ENCODE measurements at places on chromosomes 6 and 20.

- DNase-seq: no peak
Measured at GRCh38 chr6:126682440-126682839, 342.5 kb downstream of the CENPW start.

GRCh38 chr20:44772636-44773035 is 27.0 kb downstream of the KCNK15 start:
- no peak for DNase-seq

DNA sequence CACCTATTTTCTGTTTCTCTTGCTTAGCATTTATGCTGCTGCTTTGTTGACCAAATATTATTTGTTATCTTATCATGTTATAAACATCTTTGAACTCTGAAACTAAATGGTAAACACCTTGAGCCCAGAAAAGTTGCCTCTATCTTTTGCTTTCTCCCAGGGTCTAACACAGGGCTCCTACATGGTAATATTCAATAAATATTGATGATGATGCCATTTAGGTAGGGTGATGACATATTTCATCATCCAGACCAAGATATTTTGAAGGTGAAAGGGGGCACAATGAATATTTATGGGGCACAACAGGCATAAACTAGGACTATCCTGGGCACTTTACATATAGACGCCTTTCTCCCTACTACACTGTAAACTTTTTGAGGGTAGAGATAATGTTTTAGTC is 11.6 kb upstream of the ENPP4 start:
- no peak for DNase-seq

DNA sequence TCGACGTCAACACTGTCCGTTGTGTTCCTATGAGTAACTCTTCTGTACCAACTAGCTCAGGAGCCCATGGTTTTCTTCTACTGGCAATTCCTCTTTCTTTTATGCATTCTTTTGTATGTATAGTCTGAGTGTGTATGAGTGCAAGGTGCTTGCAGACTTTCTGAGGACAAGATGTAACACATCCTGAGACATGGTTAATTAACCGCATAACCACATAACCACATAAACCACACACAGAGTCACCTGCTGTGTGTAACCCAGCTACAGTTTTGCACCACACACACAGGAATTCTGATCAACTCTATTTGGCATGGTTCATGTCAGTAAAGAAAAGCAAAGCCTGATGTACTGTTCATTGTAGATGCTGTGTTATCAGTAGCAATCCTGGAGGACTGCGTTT is 98.6 kb downstream of the DACT2 start:
- peak; percentile 22 for DNase-seq

DNA sequence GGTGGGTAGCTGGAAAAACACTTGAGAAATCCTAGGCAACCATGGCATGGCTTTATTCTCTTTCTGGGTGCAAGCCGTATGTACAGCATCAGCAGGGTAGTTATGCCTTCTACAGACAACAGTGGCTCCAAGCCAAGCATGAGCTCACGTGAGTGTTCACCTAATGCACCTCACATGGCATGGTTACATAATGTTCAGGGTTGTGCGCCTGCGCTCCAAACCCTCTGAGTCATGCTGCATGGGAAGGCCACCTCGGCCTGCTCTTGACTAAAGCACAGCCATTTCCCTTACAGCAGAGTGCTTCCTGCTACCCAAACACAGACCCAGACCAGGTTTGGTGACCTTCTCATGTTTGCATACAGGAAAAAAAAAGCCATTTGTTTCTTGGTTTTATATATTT is 96.2 kb downstream of the VIP start:
- DNase-seq: no peak

DNA sequence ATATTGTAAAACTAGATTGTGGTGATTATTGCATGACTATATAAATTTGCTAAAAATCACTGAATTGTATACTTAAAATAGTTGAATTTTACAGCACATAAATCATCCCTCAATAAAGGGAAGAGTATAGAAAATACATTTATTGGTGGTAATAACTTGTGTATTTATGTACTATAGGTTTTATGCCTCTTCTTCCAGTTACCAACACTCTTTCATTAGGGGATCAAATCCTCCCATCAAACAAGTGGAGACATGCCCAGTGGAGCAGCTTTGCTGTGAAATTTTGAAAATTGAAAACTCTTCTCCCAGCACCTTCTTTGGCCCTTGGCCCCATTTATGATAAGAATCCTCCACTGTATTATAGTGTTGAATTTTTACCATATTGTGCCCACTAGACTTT is 10.1 kb upstream of the SSR1 start:
- no peak for DNase-seq

DNA sequence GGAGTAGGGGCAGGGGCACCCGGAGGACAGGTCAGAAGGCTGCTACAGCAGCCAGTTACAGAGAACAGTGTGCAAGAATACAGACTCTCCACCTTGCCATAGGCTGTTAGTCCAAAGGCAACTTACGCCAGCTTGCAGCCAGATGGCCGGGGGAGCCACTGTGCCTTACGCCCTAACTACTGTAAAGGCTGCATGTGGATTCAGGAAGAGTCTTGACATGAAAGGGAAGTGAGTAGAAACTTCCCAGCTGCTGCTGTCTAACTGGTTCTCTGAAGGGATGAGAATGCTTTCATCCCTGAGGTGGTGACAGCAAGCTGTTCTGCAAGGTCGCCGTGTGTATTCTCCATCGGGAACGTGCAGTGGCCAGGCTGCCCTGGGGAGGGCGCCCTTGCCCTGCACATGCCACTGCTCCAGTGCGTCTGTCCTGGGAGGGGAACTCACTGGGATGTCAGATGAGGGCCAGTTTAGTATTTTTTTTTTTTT is 46.1 kb downstream of the LYRM4 start:
- DNase-seq: no peak

DNA sequence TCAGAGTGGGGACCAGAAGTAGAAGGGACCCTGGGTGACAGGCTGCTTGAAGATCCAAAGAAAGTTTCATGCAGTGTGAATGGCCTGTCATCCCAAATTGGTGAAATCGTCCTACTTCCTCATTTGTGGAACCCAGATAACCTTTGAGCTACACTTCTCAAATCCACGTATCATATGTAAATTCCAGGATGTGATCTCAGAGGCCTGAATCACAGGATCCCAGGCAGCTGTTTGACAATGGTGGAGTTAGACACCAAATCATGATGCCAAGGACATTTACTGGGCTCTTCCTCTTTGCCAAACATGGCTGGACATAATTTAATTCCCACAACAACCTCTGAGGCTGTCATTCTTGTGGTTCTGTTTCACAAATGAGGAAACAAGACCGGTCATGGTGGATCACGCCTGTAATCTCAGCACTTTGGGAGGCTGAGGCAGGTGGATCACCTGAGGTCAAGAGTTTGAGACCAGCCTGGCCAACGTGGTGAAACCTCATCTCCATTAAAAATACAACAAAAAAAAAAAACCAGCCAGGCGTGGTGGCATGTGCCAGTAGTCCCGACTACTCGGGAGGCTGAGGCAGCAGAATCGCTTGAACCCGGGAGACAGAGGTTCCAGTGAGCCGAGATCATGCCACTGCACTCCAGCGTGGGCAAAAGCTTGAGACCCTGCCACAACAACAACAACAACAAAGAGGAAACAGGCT is 39.9 kb upstream of the TTPAL start:
- no peak for DNase-seq

- DNase-seq: no peak
Measured at GRCh38 chr6:53273370-53273769, 75.4 kb downstream of the ELOVL5 start.

GRCh38 chr20:19783966-19784401 is 25.9 kb downstream of the RIN2 start:
- peak; percentile 35 for DNase-seq

DNA sequence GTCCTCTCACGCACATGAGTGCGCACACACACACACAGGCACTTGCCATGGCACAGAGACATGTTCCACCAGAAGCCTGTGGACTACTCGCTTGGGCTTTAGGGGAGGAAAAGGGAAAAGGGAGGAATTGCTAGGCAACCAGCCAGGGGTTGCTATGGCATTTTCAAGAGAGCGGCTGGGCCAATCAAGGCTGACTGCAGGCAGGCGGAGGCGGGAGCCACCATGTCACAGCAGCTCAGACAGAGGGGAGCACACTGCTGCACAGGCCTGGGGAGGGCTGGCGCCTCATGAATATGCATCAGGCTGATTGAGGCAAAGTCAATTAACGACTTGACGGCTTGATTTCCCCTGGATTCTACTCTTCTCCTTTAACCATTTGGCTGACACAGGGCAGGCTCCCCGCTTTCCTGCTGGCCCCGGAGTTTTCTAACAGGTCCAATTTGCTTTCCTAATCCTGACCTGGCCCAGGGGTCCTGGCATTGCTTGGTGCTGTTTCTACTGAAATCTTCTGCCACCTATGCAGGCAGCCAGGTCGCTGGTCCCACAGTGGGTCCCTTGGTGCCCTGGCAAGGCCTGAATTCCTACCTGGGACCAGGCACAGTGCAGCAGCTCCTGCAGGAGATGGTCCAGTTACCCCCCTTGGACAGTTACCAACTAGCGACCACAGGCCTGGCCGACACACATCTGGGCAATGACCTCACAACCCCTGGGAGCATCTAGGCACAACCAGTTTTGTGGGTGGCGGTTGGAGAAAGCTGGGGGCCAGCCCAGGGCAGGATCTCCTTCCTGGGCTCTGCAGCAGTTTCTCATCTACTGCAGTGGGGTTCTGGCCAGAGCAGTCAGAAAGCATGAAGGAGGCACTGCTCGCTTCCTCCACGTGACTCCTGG is 52.1 kb downstream of the YTHDF1 start:
- no peak for DNase-seq

GRCh38 chr6:30163918-30164654 is 740 bp downstream of the TRIM15 start:
- no peak for DNase-seq

DNA sequence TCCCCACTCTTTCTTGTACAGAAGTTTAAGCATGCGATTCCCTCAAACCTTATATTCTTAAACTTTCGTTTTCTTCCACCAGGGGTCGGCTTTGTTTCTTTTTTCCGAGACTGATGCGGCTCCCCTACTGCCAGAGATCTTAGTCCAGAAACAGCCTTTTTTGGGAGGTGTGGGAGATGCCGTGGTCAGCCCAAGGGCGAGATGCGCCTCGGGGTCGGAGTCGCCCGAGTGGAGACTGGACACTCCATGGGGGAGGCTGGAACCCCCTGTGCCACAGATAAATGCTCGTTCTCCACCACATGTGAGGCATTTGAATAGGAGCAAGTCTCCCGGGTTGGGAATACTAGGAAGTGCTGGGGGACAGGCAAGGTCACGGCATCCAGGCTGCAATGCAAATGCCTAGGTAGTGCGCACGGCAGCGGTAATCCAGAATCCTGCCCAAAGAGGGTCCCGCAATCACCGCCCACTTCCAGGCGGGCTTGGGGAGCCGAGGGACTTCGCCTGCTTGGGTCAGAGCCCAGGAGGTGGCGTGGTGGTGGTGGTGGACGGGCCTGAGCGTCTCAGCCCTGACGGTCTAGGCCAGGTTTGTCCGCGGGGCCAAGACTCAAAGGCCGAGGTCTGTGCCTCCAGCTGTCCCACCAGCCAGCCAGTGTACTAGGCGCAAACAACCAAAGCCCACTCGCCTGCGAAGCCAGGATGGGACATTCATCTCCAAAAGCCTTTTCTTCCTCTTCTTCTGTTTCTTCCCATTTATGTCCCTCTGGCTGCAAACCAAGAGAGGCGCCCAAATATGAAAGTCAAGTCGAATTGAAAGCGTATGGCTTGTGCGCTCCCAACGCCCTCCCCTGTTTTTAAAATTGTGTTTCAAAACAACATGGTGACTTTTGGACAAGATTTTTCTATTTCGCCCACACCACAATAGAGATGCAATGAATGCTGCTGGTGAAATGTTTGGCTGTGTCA is 39.3 kb upstream of the OSTM1 start:
- DNase-seq: peak; percentile 3

- peak; percentile 35 for DNase-seq
Measured at GRCh38 chr6:143516690-143517446, 5.3 kb upstream of the FUCA2 start.

DNA sequence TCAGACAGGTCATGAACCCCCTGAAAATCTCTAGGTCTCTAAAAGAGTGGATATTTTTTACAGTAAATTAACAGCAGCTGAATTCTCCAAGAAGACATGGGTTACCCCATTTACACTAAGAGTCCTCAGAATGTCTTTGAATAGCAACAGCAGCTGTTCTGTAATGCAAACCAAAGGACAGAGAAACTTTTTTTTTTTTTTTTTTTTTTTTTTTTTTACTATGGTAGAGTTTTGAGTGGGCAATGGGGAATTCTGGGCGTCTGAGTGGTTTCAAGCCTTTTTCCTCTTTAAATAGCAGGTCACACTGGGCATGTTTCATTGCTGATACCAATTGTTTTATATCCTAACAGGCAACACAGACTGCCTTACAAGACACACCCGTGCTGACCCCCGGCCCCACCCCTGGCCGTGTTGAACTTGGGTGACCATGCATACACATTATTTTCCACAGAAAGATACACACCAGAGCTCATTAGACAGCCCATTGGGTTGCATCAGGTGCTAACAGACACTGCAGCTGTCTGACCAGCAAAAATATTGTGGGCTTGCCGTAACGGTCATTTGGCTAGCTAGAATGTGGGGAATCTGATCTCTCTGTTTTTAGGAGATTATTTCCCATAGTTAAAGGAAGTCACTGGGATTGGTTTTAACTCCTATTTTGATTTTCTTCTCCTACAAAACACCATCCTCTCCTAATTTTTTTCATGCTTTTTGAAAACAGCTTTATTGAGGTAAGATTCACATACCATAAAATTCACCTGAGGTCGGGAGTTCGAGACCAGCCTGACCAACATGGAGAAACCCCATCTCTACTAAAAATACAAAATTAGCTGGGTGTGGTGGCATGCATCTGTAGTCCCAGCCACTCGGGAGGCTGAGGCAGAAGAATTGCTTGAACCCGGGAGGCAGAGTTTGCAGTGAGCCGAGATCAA is 26.7 kb upstream of the IRF4 start:
- no peak for DNase-seq

GRCh38 chr20:59253779-59254319 is 46.6 kb upstream of the EDN3 start:
- no peak for DNase-seq

GRCh38 chr20:47208534-47209174 is 147.8 kb downstream of the ZMYND8 start:
- DNase-seq: no peak

GRCh38 chr6:154280521-154280920 is 76.1 kb downstream of the IPCEF1 start:
- no peak for DNase-seq
